ENCODE measurements at places on chromosomes 2 and 18.

GRCh38 chr2:240374085-240374907 lies 61.2 kb upstream of the GPC1 start:
- peak; percentile 90 for DNase-seq

DNA sequence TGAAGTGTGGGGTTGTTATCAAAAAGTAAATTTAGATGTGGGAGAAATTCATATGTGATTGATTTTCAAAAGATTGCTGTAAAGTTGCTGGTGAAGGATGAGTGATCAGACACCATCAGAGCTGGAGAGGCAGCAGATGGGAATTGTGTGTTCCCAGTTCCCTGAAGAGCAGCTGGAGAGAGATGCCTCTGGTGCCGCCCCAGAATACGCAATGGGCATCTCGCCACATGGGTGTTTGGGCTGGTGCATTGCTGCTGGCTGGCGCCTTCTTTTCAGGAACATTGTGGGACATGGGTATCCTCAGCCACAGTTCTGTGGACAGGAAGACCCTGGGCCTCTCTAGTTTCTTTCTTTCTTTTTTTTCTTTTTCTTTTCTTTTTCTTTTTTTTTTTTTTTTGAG lies 11.9 kb downstream of the ATG4B start:
- DNase-seq, result no peak

DNA sequence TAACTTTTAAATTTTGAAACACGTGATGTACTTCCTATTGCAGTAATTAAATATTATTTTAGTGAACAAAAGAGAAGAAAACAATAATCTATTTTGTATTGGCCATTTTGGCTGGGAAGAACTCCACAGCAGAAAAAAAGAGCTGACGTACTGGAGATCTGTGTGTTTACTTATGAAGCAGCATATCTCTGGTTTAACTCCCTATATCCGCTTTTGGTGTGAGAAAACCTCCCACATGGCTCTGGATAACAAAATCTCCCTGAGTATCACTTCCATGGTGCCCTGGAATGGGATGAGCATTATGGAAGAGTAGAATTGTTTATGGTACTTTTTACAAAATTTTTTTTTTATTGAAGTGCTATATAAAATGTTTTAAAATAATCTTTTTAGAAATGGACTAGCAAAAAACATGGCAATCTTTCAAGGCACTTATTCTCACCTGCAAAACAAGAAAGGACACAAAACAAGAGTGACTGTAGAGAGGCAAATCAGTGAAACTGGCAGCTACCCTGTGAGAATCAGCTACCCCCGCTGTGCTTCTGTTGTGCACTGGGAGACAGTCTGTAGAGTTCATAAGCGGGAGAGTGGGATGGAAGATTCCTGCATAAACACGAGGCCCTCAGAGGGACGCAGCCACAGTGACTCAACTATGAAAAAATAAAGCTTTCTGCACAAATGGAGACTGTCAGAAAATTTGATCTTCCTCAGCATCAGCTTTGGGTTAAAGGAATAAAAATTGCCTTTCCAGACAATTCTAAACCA lies 762.2 kb upstream of the HS6ST1 start:
- no peak for DNase-seq

DNA sequence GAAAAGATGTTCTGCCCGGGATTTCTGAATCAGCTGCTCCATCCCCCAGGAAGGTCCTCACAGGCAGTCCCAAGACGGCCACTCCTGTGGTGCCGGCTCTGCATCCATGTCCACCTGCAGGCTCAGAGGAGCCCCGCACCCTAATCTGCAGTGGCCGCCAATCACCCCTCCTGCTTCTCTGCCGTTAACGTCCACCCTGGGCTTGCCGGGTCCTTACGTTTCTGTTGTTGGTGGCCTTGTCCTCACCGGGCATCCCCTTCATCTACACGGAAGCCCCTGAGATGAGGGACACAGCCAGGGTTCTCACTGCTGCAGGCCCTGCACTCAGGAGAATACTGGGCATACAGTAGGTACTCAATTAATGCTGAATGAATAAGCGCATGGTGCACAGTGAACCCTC lies 131.5 kb upstream of the SNTG2 start:
- no peak for DNase-seq

DNA sequence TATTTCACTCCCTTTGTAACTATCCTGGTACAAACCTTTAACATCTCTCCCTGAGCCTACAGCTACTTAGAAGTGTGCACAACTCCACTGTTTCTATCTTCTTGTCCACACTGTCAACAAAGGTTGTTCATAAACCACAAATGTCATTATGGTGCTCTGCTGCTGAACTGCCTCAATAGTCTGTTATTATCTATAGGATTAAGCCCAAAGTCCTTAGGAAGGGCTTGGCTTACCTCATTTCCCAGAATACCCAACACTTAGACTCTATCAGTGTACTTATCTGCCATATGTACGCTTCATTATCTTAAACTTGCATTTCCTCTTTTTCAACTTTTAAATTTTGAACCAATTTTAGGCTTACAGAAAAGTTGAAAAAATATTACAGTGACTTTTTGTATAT lies 94.2 kb downstream of the HNMT start:
- DNase-seq, result no peak

DNA sequence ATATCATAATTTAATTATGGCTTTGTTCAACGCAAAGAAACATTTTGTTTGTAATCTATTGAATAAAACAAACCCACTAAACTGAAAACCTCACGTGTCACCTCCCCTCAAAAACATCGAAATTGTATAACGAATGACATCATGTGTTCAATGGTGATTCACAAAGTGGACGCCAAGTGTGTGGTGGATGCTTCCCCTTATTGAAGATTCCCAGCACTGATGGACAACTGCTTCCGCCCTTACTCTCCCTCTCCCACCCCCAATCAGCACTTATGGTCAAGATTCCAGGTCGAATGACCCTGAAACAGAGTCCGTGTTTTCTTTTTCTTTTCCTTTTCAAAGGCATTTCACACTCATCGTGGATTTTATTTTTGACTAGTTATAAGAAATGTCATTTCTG lies 383.0 kb upstream of the SMIM21 start:
- no peak for DNase-seq

DNA sequence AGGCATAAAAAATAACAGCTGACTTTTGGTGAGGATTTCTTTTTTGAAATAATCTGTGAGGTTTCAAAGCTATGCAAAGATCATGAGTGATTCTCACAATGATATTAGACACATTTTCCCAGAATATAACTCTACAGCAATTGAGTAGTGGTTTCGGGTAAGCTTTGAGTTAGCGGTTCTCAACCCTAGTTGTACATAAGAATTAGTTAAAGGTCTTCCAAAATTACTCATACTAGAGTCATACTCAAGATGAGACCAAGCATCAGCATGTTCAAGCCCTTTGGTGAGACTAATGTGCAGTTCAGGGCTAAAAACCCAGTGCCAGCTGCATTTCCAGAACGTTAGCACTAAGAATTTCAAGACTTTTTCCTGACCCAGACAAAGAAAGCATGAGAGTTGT lies 31.1 kb downstream of the DSG4 start:
- no peak for DNase-seq

DNA sequence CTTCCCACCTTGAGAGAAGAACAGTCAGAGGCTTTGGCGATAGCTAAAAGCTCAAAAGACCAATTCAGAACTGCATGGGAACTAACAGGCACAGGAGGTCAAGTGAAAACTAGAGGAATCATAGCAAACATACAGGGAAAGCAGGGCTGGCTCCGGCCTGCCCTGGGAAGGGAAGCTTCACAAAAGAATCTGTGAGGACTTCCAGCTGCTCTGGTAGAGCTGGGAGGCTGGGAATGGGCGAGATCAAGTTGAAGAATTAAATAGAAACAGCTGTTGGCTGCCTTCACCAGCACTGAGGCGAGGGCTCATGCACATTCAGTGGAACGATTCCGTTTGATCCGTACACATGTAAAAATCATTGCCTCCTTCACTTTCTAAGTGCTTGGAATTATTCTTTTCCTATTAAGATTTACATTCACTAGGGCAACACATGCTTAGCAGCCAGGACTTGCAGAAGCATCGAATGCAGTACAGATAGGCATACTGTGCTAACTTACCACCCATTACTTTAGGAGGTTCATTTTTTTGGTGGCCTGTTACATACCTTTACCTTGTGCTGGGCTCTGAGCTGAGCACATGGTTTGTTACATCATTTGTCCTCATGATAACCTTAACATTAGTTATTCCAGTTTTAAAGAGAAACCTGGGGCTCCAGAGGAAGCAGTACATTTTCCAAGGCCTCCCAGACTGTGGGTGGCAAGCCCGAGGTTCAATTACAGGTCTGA lies 125.4 kb upstream of the RNF152 start:
- DNase-seq, result no peak

- DNase-seq, result no peak
Observed at GRCh38 chr2:85181134-85181631, 48.0 kb downstream of the TCF7L1 start.

- DNase-seq, result no peak
Observed at GRCh38 chr18:41754332-41754731, 200.7 kb upstream of the PIK3C3 start.

- peak; percentile 30 for DNase-seq
Observed at GRCh38 chr2:177724398-177725287, 332.1 kb downstream of the AGPS start.

GRCh38 chr18:28086670-28087552 lies 90.0 kb downstream of the CDH2 start:
- no peak for DNase-seq

DNA sequence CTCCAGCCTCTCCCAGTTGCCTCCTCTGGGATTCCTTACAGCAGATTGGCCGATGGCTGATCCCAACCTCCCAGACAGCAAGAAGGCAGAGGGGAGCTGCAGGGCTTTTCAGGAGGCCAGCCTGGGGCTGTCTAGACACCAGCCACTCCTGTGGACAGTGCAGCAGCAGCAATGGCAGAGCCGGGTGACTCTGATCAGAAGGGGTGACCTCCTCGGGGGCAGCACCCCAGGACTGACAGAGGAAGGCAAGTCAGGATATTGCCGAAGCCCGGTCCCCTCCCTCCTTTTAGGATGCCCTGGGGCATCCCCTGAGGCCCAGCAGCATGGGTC lies 84.5 kb downstream of the INHBB start:
- DNase-seq, result no peak

DNA sequence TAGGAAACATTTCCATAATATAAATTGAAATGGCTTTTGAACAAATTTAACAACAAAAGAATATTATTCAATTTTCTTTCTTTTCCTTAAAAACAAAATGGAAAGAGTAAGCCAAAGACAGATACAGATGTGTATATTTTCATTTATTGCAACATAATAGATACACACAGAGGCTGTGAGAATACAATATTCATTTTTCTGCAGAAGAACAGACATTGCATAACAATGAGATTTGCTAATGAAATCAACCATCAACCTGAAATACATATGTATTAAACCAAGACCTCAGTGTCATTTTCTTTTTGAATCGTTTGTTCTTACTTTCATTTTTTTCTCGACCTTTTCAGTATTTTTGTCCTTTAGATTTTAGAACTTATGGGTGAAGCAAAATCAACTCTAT lies 95.1 kb downstream of the BAZ2B start:
- no peak for DNase-seq

GRCh38 chr2:199315299-199316179 lies 142.2 kb downstream of the SATB2 start:
- peak; percentile 39 for DNase-seq

- DNase-seq, result no peak
Observed at GRCh38 chr2:25274868-25275574, 66.7 kb downstream of the DNMT3A start.

GRCh38 chr2:148048475-148049221 lies 27.8 kb downstream of the MBD5 start:
- DNase-seq, result no peak

DNA sequence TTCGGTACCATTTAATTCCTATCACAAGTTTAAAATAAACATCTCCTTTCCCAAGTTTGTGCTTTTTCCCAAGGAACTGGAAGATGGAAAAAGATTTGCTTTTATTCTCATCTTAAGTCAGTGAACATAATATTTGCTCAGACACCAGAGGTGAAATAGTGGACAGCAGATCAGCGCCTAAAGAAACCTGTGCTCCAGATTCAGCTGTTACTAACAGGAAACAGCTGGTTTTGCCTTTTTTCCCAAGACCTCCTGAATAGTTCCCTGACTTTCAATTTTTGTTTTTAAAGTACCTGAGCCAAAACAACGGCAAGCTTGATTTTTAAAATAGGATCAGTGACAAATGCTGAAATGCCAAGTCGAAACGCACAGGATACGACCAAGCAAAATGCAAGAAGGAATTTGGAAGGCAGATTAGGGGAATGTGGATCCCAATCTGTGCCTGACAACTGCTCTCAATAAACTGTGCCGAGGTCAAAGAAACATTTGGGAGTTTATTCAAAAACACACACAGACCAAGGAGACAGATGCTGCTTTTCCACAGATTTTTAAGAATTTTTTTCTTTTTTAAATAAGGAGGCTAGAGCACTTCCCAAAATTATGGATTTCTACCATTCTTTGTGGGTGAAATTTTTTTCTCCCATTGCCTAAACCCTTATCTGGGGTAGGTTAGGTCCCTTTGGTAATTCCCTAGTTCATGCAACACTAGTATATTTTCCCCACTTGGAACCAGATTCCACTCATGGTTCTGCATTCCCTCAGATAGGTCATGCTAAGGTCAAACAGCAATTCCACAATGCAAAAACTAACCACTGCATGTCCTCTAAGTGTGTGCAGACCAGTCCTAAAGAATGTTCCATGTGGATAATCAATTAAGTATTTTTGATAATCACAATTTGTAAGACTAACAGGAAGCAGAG lies 121.5 kb upstream of the PDE1A start:
- no peak for DNase-seq

- no peak for DNase-seq
Observed at GRCh38 chr2:42513252-42513918, 19.6 kb upstream of the KCNG3 start.

DNA sequence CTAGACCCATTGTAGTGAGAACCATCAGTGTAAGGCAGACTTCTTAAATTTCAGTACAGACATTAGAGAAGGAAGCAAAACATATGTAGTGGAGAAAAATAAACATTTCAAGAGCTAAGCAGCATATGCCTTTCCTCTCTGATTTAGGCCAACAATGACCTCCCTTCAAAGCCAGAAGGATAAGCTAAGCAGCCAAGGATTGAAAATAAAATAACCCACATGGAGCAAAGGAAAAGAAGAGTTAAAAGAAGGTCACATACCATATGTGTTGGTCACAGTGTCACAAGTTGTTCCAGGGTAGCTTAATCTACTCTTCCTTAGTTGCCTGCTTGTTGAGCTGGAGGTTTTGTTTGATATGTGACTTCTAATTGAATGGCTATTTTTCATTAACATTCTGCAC lies 15.6 kb upstream of the LAMA1 start:
- DNase-seq, result no peak

- DNase-seq, result no peak
Observed at GRCh38 chr18:32454593-32454992, 16.1 kb downstream of the GAREM1 start.
